Stimulated activated effector memory CD8-positive, alpha-beta T cell treated with anti-CD3 and anti-CD28 coated beads, Interleukin-12 subunit alpha, Interleukin-12 subunit beta, amount 100 ng/mL, for 72 hours (primary cell): ENCODE measurements at places on chromosomes 3 and 15.

GRCh38 chr3:172119266-172119969, 80.0 kb downstream of the FNDC3B start:
- no peak for DNase-seq

GRCh38 chr15:67878712-67879206, 38.9 kb upstream of the RNU6-1 start:
- no peak for DNase-seq

GRCh38 chr3:197542741-197543454, 12.9 kb downstream of the BDH1 start:
- DNase-seq = no peak

GRCh38 chr3:125051715-125052581, 3.8 kb downstream of the HEG1 start:
- peak; percentile 33 for DNase-seq

GRCh38 chr3:100844063-100844936, 135.0 kb downstream of the TFG start:
- no peak for DNase-seq

- DNase-seq = no peak
Observed at GRCh38 chr15:90787881-90788280, 70.7 kb downstream of the BLM start.

- no peak for DNase-seq
Observed at GRCh38 chr3:194756791-194757325, 71.2 kb downstream of the FAM43A start.

DNA sequence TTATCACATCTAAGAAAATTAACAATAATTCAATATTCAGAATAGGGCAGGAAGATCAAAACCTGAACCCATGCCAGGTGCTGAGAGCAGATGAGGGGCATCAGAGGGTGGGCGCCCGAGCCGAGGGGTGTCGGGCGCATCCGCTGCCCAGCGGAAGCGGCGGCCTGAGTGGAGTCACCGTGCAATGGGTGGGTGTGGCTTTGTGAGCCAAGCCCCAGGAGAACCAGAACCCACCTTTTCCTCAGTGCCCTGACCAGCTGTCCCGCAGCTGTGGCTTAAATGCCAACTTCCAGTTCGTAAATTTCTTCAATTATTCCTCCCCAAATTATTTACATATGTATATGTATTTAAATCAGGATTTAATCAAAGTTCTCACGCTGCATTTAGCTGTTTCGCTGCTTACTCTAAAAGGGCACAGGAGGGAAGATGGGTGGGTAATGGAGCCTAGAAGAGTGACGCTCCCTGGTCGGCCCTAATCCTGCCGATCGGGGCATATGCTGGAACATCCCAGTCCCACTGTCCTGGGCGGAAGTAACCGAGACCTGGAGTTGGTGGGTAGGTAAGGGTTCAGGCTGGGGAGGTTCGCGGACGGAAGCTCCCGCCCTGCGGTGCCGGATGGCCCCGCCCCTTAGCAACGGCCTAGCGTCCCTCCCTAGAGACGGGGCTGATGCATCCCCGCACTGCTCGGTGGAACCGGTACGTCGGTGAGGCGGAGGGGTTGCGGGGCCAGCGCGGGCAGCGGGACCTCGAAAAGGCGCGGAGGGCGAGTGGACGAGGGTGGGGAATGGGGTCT, 1.3 kb downstream of the DNAH1 start:
- peak; percentile 43 for DNase-seq

DNA sequence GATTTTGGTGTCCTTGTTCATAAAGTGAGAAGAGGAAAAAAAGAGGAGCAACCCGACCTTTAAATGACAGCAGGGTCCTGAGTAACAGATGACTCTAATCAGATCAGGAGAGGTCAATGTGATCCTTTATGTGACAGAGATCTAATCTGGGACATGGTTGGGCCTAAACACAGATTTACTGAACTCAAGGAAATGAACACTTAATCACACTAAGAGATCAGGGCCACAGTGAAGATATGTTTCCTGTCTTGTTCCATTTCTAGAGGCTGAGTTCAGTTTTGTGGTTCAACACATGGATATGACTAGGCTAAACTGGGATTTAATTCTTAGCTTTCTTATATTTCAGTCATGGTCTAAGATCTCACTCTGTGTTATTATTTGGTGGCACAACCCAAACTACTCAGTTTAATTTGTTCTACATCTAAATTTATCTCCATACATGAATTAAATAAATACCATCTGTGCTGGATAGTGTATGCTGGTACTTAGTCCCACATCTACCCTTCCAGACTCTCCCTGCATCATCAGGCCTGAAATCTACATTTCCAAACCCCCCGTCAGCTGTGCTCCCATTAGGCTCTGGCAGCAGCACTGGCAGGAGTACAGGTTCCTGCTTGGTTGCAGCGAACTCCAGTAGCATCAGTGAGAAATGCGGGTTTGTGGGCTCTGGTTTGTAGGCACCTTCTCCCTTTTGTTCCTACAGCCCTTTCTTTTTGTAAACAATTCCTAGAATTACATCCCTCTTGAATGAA, 22.6 kb downstream of the SFMBT1 start:
- DNase-seq = no peak

GRCh38 chr15:40252438-40253166, 13.7 kb downstream of the PAK6 start:
- peak; percentile 58 for DNase-seq

DNA sequence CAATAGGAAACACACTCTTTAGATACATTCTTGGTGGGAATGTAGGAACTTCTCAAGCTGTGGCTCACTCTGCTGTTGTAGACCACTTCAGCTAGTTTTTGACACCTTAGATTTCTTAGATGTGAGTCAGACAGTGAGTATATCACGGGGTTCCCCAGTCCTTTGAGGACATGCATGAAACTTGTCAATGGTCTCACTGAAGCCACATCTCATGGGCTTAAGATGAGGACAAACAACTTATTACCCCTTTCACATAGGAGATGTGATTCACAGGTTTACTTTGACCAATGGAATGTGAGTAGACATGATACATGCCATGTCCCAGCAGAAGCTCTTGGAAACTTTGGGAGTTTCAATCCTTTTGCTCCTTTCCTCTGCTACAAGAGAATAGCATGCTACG, 325.5 kb downstream of the CHST2 start:
- no peak for DNase-seq

DNA sequence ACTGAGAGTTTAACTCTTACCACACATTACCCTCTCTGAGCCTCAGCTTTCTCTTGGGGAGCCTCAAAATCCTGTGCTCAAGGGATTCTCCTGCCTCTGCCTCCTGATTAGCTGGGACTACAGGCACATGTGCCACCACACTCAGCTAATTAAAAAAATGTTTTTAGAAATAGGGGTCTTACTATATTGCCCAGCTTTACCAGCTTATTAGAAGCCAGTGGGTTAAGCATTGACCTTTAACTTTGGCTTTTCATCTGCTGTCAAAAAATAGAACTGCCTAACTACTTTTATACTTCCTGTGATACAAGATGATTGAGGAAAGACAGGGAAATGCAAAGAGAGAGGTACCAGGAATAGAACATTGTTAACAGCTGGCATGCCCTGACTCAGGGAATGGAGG, 27.3 kb downstream of the MYO1E start:
- DNase-seq = no peak

- DNase-seq = no peak
Observed at GRCh38 chr3:81419228-81419627, 342.2 kb downstream of the GBE1 start.

- DNase-seq = no peak
Observed at GRCh38 chr15:25054943-25055342, 100.2 kb downstream of the SNRPN start.

DNA sequence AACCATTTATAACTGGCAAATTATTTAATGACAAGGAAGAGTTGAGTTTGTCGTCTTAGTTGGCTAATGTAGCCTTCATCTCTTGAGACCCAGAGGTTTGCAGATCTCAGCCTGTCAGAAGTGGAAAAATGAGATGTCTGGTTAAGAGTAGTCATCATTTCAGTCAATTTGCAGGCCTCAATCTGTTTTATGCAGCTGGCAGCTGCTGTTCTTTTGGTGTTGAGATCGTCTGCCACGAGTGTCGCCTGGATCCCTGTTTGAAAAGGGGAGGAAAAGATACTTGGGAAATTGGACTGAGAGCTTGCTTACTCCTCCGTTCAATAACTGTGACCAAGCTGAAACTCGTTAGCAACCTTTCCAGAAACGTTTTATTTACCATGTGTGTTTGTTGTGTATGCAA, 2.3 kb downstream of the PHLDB2 start:
- DNase-seq = no peak

GRCh38 chr3:66136597-66136996, 84.2 kb upstream of the SLC25A26 start:
- DNase-seq = no peak

DNA sequence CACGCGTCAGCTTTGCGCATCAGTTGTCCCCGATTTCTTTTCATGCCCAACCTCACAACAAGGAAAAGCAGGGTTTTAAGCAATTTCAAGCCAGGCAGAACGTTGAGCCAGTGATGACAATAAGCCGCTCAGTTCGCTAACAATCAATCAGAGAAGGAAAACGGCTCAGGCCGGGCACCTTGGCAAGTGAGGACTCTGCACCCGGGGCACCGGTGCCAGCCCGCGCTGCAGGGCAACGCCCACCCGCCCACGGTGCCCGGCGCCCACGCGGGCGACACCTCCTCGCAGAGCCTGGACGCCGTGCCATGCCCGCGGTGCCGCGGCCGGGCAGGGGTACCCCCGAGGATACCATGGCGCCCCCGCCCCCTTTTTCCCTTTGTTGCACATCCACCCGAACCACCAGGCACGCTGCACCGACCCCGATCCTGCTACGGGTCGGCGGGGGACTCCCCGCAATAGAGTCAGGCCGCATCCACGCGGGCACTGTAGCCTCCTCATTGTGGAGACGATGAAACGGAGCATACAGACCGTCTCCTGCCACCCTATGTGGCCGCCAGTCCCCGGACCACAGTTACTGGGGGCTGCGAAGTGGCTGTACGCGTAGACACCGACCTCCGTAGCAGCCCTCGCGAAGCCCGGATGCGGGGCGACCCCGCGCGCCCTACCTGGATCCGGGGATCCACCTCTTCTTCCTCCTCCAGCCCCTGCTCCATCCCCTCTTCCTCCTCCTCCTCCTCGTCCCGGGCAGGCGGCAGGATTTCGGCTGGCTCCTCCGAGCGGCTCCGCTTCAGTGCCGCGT, 581 bp downstream of the SH3BP5 start:
- DNase-seq = peak; percentile 85

GRCh38 chr3:195070336-195070735, 200.6 kb downstream of the XXYLT1 start:
- DNase-seq = no peak

GRCh38 chr3:59809016-59809415, 759.2 kb upstream of the CFAP20DC start:
- no peak for DNase-seq

- no peak for DNase-seq
Observed at GRCh38 chr3:134312072-134312872, 61.6 kb upstream of the RYK start.

GRCh38 chr3:69204315-69204957, 82.0 kb upstream of the LMOD3 start:
- no peak for DNase-seq

DNA sequence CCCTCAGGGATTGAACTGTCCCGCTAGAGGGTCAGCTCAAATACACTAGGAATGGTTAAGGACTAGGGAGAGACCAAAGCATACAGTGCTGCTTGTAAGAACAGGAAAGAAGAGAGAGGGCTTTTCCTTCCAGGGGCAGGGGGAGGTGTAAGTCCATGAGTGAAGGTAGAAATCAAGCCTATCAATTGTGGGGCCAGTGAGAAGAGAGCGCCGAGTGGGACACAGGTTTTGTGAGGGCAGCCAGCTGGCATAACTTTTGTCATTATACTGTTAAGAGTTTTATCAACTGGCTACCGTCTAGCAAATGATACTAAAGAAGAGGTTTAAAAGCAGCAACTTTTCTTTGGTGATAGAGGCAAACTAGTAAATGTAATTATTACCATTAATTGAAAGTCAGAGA, 45.0 kb downstream of the LMCD1 start:
- DNase-seq = no peak

- DNase-seq = no peak
Observed at GRCh38 chr3:183518491-183519251, 36.8 kb downstream of the KLHL6 start.

DNA sequence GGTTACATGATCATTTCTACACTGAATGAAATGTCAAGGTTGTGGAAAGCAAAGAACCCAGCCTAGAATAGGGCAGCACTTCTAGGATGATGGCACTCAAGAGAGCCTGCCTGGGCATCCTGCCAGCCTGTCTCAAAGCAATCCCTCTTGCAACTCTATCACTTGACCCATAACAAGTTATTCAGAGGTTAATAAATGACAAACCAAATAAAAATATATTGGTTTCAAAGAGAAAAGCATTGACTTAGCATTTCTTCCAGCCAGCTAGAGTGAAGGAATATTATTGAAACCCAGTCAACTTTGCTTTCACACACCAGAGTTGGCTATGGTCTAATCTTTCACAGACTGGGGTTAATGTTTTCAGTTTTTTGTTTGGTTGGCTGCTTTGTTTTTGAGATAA, 214.6 kb upstream of the UBE2E2 start:
- no peak for DNase-seq

GRCh38 chr15:56804938-56805337, 71.6 kb upstream of the ZNF280D start:
- no peak for DNase-seq

GRCh38 chr3:135806317-135806716, 159.2 kb upstream of the PPP2R3A start:
- no peak for DNase-seq

GRCh38 chr3:36890261-36890660, 54.6 kb downstream of the TRANK1 start:
- no peak for DNase-seq

- no peak for DNase-seq
Observed at GRCh38 chr3:170826047-170826446, 43.9 kb downstream of the RPL22L1 start.

DNA sequence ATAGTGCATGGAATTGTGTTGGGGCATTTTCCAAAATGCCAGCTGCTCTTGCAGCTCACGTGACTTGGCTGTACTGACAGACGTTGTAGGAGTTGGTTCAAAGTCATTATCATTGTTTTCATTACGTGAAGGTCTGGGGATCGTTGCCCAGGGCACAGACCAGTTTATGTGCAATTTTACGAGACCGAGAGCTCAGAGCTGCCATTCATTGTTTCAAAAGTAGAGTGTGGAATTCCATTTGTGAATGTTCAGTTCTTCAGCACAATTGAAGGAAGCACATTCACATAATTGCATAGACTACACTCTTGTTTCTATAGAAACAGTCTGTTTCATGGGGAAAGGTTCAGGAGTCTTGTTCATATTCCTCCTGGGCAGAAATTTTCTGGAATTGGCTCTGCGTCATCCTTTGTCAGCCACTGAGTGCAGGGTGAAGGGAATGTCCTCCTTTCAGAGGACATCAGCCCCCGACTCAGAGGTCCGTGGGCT, 54.5 kb downstream of the GABRG3 start:
- no peak for DNase-seq

- DNase-seq = peak; percentile 57
Observed at GRCh38 chr15:67824976-67825880, at the start of gene SKOR1. TSS of gene SKOR1 (plus strand) at chr15:67825509. CDS start at chr15:67825603, 94 bp downstream.
